ENCODE measurements at places on chromosomes 7 and 10.

- no peak for DNase-seq
These were observed 99.8 kb downstream of the ODAD2 start for GRCh38 chr10:27899058-27899457.

DNA sequence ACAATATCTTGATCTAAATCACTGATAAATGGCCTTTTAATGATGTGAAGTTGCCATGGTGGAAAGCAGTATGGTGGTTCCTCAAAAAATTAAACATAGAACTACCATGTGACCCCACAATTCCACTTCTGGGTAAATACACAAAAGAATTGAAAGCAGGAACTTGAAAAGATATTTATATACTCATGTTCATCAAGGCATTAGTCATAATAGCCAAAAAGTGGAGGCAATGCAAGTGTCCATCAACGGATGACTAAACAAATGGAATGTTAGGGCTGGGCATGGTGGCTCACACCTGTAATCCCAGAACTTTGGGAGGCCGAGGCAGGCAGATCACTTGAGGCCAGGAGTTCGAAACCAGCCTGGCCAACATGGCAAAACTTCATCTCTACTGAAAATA, 2.0 kb upstream of the DNAJC12 start:
- DNase-seq, result no peak

- no peak for DNase-seq
These were observed 47.7 kb upstream of the SFMBT2 start for GRCh38 chr10:7458556-7458955.

DNA sequence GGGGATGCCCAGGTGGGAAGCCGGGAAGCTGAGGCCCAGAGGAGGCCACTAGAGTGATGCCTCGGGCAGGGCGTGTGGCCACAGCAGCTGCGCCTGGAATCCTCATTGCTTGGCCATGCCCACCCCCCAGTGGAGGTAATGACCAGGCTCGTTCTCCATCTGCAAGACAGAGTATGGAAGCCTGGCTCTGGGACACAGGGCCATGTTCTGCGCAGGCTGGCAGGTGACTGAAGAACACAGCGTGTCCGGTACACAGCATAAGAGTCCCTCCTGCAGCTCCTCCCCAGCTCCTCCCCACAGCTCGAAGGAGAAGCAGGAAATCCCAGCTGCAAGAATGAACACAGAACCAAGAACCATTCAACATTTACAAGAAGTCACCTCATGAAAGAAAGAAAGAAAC, 64.8 kb downstream of the SMURF1 start:
- DNase-seq, result no peak

- DNase-seq, result peak; percentile 43
These were observed at the start of gene HMX3 for GRCh38 chr10:123135415-123136141. Gene HMX3 (plus strand): TSS chr10:123135970. CDS start chr10:123136051, 81 bp downstream.

DNA sequence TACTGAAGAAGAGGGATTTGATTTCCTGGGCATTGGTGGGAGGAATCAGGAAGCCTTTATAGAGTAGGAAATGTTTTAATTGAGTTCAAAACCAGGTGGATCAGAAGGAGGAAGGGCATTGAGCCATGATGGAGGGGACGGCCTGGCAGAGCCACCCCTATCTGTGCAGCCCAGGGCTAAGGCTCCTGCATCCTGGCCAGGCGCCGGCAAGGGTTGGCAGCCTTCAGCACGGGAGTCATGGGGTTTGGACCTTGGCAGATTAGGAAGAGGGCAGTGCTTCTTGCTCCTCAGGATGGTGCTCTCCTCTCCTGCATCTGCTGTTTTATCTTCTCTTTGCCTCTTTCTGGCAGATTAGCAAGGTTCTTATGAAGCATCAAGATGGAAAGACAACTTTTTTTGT, 12.5 kb downstream of the ZNF862 start:
- no peak for DNase-seq

- DNase-seq, result peak; percentile 57
These were observed 91.5 kb downstream of the GSDME start for GRCh38 chr7:24665564-24666294.

DNA sequence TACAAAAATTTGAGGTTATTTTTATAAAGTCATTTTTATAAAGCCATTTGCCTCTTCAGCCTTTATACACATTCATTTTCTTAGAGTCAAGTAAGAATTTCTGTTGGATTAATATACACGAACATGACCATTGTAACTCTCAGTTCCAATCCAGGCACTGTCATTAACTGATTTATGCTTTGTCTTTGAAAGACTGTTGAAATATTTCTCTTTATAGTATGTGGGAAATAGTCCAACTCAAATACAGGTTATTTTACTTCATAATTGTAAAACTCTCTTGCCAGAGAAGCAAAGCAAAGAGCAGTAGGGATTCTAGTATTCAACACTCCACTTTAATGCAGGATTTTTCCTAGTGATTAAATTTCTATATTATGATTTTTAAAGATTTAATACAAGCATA, 36.5 kb upstream of the PAPSS2 start:
- DNase-seq, result no peak
